Stimulated activated CD8-positive, alpha-beta memory T cell treated with anti-CD3 and anti-CD28 coated beads, Interleukin-12 subunit alpha, Interleukin-12 subunit beta, amount 100 ng/mL, for 1 hour (primary cell): ENCODE measurements at places on chromosomes 6 and 20.

GRCh38 chr6:39338397-39338796, 15.9 kb upstream of the KCNK16 start:
- no peak for DNase-seq

GRCh38 chr6:131955876-131956275, 4.7 kb upstream of the CCN2 start:
- DNase-seq, result no peak

- peak; percentile 21 for DNase-seq
Measured at GRCh38 chr6:118660218-118660569, 8.8 kb upstream of the CEP85L start.

DNA sequence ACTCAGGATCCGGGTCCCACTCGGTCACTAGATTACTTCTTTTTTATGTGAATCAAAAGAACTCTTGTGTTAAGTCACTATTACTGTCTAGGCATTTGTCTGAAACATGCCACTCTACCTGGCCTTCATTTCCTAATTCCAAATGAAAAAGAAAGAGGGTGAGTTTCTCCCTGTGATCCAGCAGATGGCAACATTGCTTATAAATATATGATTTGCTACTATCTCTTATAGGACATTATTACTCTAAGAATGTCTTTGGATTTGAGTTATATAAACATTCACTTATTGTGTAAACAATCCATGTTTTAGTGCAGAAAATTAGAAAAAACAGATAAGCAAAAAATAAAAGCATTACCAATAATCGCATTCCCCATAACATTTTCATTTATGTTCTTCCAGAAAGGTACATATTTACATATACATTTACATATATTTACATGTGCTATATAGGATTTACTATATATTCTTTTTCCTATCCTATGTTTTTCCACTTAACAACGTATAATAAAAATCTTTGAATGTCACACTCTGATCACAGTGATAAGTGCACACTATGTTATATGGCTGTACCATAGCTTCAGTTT, 66.9 kb downstream of the FAXC start:
- no peak for DNase-seq

DNA sequence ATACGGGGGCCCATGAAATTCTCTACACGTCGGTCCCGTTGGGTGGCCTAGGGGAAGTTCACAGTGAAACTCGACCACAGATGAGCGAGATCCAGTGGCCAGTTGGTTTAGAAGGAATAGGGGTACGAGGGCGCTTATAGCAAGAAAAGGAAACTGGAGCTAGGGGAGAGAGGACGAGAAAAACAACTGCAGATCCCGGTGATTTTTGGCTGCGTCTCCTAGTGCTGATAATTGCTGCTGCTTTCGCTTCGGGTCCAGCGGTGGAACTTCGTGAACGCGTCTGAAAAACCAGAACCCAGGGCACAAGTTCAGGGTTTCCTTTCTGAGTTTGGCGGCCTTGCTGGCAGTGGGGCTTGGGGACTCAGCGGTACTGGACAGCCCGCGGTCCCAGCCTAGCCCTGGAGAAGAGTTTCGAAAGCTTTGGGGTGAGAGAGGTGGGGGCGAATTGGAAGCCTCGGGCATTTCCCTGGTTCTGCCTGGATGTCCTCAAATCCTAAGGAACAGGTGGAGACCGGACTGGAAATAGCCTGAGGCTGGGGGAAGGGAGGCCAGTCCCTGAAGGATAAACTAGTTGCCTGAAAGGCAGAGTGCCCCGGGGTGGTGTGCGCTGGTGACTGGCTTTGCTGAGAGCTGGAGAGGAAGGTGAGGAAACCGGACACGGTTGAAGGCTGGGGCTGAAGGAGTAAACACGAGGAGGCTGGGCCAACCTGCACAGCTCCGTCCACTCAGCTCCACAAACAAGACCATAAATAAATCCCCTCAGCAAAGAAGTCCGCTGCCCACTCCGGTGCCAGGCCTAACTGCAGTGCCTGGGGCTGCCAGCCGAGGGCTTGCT, 793 bp downstream of the GMPR start:
- no peak for DNase-seq
